ENCODE measurements at places on chromosomes 5 and 9.

GRCh38 chr5:177179431-177179830, 45.9 kb downstream of the NSD1 start:
- no peak for DNase-seq

DNA sequence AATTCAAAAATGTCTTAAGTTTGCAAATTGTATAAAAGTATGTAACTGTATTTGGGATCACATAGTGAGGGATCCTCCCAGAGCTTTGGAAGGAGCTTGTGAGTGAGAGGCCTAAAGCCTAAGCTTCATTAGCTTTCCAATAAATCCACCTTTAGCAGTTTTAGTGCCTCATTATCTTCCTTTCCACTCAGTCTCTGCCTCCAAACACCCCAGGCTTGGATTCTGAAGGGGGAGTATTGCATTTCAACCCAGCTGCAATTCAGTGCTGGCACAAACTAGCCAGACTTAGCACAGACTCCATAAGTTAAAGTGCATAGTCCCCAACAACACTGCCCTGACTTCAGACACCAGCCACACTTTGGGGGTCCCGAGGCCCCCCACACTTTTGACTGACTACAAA, 113.5 kb downstream of the SMARCA2 start:
- DNase-seq: no peak

GRCh38 chr5:138870611-138871010, 4.5 kb downstream of the LRRTM2 start:
- no peak for DNase-seq

- peak; percentile 5 for DNase-seq
Measured at GRCh38 chr5:55711507-55712022, 559 bp downstream of the SLC38A9 start.

GRCh38 chr9:134025606-134026541, 593 bp downstream of the BRD3OS start:
- DNase-seq: peak; percentile 62

- DNase-seq: no peak
Measured at GRCh38 chr9:87433853-87434252, 63.8 kb upstream of the DAPK1 start.

DNA sequence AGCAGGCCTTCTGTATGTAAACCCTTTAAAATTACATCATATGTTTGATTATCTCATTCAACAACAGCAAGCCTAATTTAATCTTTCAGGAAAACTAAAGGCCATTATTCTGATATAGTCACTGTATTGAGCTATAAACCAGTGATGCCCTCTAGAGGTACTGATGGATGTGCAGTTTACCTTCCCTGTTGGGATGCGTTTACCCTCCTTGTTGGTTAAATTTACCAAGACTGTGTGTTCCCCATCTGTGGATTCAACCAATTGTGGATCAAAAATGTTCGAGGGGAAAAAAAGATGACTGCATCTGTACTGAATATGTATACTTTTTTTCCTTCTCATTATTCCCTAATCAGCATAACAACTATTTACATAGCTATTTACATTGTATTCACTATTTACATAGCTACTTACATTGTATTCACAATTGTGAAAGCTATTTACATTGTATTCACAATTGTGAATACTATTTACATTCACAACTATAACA, 3.7 kb upstream of the BAAT start:
- no peak for DNase-seq

- no peak for DNase-seq
Measured at GRCh38 chr9:94973451-94973941, 247.0 kb downstream of the AOPEP start.

DNA sequence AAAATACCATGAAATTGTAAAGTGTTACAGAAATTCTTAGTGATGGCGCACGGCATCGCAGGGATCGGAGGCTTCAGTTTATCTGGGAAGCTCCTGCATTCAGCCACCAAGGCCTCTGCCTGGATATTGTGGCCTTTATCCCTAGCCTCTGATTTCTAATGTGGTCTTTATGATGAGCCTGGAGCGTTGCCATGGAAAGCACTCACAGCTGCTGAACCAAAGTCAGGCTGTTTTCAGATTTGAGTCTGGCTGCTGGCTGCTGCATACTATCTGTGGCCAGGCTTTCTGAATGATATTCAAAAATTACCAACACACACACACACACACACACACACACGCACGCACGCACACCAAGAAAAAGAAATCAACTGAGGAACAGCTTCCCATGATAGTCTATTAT, 101.1 kb upstream of the ZNF366 start:
- no peak for DNase-seq

DNA sequence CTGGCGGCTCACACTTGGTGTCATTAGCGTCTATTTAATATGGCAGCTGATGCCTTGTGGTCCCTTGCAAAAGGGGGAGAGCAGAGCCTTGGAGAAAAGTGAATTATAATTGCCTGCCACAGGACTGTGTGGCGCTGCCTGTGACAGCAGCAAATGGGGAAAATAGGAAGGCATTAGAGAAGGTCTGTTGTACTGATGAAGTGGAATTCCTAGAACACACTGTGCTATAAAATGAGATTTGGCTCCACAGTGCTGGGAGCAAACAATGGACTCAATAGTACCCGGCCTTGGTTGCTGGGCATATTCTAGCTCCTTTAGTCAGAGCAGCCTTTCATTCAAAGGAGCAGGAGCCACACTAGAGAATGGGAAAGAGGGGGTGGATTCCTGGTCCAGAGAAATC, 21.3 kb downstream of the SEMA6A start:
- no peak for DNase-seq

DNA sequence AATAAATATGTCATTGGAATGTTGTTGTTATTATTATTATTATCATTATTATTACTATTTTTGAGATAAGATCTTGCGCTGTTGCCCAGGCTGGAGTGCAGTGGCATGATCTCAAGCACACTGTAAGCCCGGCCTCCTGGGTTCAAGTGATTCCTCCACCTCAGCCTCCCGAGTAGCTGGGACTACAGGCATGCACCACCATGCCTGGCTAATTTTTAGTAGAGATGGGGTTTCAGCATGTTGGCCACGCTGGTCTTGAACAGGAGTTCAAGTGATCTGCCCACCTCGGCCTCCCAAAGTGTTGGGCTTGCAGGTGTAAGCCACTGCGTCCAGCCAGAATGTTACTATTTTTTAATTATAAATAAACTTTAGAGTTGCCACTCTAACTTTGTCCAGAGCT, 14.4 kb downstream of the ZNF462 start:
- no peak for DNase-seq

- DNase-seq: no peak
Measured at GRCh38 chr9:137458194-137459151, 661 bp downstream of the NSMF start.

DNA sequence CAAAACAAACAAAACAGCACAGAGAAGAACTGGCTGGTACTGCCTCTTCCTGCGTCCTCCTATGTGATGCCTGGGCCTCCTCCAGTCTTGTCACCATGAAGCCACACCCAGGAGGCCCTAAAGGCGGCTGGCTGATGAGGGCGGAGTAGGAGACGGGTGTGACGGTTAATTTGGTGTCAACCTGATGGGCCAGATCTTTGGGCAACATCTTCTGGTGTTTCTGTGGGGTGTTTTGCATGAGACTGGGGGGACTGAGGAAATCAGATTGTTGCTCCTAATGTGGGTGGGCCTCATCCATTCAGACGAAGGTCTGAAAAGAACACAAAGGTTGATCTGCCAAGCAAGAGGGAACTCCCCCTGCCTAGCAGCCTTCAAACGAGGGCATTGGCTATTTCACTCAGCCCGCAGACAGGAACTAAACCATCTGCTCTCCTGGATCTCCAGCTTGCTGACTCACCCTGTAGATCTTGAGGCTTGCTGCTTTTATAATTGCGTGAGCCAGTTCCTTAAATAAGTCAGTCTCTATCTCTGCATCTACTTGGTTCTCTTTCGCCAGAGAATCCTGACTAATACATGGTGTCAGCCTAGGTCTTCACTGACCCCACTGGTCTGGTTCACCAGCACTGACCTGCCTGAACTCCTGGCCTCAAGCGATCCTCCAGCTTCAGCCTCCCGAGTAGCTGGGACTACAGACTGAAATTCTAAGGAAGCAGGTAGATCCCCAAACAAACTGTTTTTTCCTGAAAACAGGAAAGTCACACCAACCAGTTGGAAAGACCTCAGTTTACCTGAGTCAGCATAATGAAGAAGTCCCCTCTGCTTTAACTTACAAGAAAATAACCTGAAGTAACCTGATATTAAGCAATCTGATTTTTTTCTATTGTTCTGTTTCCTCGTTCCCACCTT, 12.8 kb upstream of the ZFP62 start:
- no peak for DNase-seq

- no peak for DNase-seq
Measured at GRCh38 chr9:135215571-135216161, 128.2 kb downstream of the OLFM1 start.

All from activated CD4-positive, alpha-beta T cell treated with anti-CD3 and anti-CD28 coated beads for 48 hours (primary cell).